ENCODE measurements at places on chromosomes 4 and X.

DNA sequence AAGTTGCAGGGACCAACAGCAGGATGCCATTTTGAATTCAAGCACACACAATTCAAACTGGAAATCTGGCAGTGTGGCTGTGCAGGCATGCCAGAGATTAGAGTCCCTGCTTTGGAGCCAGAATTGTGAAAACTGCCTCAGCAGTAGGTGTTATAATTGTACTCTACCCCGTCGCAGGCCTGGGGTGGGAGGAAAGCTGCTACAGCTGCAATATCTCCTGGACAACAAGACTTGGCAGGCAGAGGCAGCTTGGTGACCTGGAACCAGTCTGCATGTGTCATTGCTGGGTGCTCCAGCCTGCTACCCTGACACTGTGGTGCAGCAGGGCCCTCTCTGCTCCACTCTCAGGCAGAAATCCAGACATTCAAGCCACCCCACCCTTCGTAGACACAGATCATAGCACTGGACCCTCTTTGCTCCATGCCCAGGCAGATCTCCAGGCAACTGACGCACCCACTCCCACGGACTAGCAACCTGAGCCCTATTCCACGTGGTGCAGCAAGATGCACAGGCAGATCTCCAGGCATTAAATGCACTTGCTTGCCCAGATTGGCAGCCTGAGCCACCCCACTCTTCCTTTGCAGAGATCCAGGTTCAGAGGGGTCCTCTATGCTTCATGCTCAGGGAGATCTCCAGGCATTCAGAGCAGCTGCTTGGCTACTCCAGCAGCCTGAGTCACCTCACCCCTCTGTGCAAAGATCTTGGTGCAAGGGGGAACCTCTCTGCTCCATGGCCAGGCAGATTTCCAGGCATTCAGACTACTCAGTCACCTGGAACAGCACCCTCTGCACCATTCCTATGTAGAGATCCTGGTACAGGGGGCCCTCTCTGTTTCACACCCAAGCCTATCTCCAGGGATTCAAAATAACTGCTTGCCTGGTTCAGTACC, 140.5 kb downstream of the LRBA start:
- DNase-seq, result no peak

- DNase-seq, result no peak
Measured at GRCh38 chr4:41106081-41106480, 108.3 kb downstream of the APBB2 start.

GRCh38 chr4:74715706-74716435, 78.5 kb downstream of the BTC start:
- DNase-seq, result no peak

- no peak for DNase-seq
Measured at GRCh38 chrX:15989716-15990115, 133.6 kb upstream of the GRPR start.
